SJCRH30 (cell line): ENCODE measurements at places on chromosomes 7 and 10.

GRCh38 chr10:86151613-86152012 lies 215.0 kb downstream of the GRID1 start:
- no peaks in the 10 kb centered on the region for H3K36me3 ChIP-seq
- DNase-seq = no peak
- H3K27ac ChIP-seq = no peak overlapping the region
- H3K4me1 ChIP-seq = no peaks in the 10 kb centered on the region
- no peaks in the 10 kb centered on the region for H3K27me3 ChIP-seq

DNA sequence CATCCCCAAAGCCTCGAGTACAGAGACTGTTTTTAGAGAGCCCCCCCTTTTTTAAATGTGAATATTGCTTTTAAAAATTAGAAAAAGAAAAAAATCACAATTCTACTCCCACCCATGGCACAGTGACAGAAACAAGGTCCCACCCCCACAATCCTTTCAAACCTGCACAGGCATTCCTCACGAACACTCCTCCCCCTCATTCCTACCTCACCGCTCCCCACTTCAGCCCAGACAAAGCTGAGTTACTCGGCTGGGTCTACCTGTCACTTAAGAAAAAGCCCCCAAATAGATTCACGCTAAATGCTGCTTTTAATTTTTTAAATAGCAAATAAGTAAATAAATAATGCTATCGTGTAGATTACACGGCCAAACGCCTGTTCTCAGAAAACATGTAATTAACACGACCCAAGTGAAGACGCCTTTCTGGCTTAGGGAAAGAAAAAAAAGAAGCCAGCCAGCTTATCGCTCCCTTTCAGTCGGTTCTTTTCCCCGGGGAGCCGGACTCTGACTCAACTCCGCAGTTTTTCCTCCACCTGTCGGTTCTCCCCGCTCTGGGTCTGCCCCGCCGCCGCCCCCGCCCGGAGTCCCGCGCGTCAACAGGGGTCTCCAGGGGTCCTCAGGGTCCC lies 739 bp downstream of the MPP7 start:
- H3K4me3 ChIP-seq = peak overlapping the region; percentile 94
- H3K27ac ChIP-seq = no peak overlapping the region
- DNase-seq = peak; percentile 71
- H3K4me1 ChIP-seq = peaks cover 3% of the 10 kb centered on the region; the same call in 1 of the 2 replicates
- H3K27me3 ChIP-seq = peaks cover 2% of the 10 kb centered on the region; the same call in 1 of the 2 replicates

GRCh38 chr7:156668130-156668741 lies 27.7 kb downstream of the RNF32 start:
- H3K36me3 ChIP-seq = no peaks in the 10 kb centered on the region
- DNase-seq = no peak
- H3K27me3 ChIP-seq = no peaks in the 10 kb centered on the region
- no peak overlapping the region for H3K4me3 ChIP-seq

GRCh38 chr7:8295638-8296361 lies 33.8 kb upstream of the ICA1 start:
- H3K4me1 ChIP-seq = no peaks in the 10 kb centered on the region
- DNase-seq = peak; percentile 43
- H3K36me3 ChIP-seq = no peaks in the 10 kb centered on the region
- H3K4me3 ChIP-seq = no peak overlapping the region

DNA sequence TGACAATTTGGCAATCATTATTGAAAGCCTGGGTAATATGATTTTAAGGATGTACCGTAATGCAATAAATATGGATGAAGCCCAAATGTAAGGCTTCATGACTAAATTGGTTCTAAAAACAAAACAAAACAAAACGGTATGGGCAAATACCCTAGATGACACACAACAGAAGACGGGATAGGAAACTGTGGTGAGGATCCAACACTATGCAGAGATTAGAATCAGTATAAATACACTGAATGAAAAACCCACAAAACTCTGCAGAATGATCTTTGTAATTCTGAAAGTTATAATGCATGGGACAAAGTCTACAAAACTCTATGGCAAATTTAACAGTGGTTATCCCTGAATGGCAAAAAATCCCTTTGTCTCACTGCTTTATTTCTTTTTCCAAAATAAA lies 57.6 kb downstream of the MALSU1 start:
- no peaks in the 10 kb centered on the region for H3K4me1 ChIP-seq
- H3K27ac ChIP-seq = no peak overlapping the region
- DNase-seq = no peak
- H3K4me3 ChIP-seq = no peak overlapping the region
- no peaks in the 10 kb centered on the region for H3K27me3 ChIP-seq
- H3K36me3 ChIP-seq = peaks cover 38% of the 10 kb centered on the region

DNA sequence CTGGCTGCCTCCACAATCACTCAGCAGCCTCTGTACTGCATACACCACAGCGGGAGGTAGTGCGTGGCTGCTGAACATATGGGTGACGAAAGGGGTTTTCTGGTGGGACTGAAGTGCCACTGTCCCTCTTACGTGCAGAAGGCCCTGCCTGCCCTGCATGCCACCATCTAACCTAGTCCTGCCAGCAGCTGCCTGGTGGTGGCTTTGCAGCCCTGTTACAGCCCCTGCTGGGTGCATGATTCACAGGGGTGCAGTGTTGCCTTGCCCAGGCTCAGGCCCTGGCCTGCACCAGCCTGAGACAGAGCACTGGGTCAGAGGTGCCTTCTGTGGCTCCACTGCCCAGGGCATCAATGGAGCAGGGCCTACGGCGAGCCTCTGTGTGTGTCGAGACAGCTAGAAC lies 50.1 kb downstream of the SYPL1 start:
- no peaks in the 10 kb centered on the region for H3K36me3 ChIP-seq
- no peak overlapping the region for H3K4me3 ChIP-seq
- peaks cover 3% of the 10 kb centered on the region; the same call in 1 of the 2 replicates for H3K27me3 ChIP-seq
- H3K27ac ChIP-seq = no peak overlapping the region

DNA sequence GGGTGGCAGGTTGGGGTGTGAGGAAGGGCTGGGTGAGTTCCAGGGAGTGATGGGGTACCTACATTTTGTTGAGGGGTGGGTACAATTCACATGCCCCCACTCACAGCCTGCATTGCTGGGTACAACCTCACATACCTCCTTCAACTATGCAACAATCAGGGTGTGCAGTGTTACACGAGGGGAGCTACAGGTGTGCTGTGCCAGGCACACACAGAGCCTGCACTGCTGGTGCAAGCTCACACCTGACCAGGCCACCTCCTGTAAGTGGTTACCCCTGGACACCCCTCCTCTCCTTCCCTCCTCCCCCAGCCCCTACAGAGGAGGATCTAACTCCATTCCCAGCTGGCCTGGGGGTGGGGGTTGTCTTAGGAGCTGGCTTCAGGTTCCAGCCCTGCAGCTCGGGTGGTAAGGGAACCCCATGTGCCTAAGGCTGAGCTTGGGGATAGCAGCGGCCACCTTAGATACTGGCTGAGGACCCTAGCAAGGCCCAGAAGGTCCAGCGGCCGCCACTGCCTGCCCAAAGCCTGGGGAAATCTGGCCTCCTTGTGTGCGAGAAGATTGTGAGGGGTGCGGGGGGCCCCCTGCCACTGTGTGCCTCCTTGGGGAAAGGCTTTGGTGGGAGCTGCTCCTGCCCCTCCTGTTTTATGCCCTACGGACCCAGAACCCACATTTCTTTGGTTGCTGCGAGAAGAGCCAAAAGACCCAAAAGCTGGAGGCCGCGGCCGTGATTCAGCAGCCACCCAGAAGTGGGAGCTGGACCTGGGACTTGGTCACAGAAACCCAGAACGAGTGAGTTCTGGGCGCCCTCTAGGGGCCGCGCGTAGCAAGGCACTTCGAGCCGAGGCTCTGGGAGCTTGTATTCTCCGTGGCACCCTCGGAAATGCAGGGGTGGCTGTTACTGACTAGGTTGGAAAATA lies 10.8 kb downstream of the TLX1 start:
- H3K36me3 ChIP-seq = no peaks in the 10 kb centered on the region
- H3K4me1 ChIP-seq = no peaks in the 10 kb centered on the region
- peak; percentile 86 for DNase-seq
- no peak overlapping the region for H3K27ac ChIP-seq
- H3K4me3 ChIP-seq = peak overlapping the region; percentile 13
- peaks cover 25% of the 10 kb centered on the region for H3K27me3 ChIP-seq

DNA sequence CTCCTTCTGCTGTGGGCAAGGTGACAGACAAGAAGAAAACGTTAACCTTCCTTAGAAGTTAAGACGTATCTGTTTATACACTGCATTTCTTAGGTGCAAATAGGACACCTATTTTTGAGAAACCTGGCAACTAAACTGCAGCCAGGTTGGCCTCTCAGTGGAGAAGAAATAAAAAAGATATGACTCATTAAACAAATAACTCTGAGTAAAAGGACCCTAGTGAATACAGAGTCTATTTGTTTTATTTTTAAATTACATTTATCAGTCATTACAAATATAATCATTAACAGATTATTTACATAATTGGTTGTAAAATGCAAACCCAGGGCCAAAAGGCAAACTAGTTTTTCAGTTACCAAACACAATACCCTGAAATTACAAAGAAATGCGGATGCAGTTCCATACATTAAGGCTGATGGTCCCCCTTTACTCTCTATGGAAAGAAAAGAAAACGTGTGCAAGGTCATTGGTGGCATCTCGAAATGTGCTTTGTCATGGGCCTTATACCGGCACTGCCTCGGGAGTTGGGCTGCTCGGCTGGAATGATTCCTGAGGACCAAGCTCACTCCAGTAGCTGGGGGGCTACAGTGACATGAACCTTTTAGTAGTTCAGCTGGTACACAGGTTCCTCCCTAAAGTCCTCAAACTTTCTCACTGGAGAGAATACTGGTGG lies 38.4 kb downstream of the ADRB1 start:
- no peaks in the 10 kb centered on the region for H3K27me3 ChIP-seq
- H3K4me3 ChIP-seq = no peak overlapping the region
- H3K36me3 ChIP-seq = no peaks in the 10 kb centered on the region
- H3K4me1 ChIP-seq = no peaks in the 10 kb centered on the region

GRCh38 chr7:149625947-149626392 lies 128.4 kb upstream of the ZNF746 start:
- no peak overlapping the region for H3K27ac ChIP-seq
- peaks cover 10% of the 10 kb centered on the region; the same call in 1 of the 2 replicates for H3K27me3 ChIP-seq
- peaks cover 3% of the 10 kb centered on the region; the same call in 1 of the 2 replicates for H3K4me1 ChIP-seq
- H3K4me3 ChIP-seq = peak overlapping the region; percentile 97
- no peaks in the 10 kb centered on the region for H3K36me3 ChIP-seq

DNA sequence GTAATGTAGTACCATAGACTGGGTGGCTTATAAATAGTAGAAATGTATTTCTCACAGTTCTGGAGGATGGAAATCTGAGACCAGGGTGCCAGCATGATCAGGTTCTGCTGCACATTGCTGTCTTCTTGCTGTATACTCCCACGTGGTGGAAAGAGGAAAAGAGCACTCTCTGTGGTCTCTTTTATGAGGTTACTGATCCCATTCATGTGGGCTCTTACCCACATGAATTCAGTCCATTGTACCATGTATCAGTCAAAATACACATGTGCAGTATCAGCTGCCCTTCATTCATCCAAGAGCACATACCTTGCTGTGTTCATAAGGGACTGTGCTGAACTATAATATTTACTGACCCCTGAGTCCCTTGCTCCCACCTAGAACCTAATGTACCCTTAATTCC lies 17.1 kb downstream of the PNLIPRP2 start:
- H3K4me3 ChIP-seq = no peak overlapping the region
- H3K27me3 ChIP-seq = no peaks in the 10 kb centered on the region

GRCh38 chr7:13742811-13743210 lies 246.7 kb downstream of the ETV1 start:
- DNase-seq = peak; percentile 59
- no peak overlapping the region for H3K4me3 ChIP-seq
- no peaks in the 10 kb centered on the region for H3K36me3 ChIP-seq
- H3K4me1 ChIP-seq = peaks cover 21% of the 10 kb centered on the region
- no peaks in the 10 kb centered on the region for H3K27me3 ChIP-seq
- H3K27ac ChIP-seq = peak overlapping the region; percentile 41

DNA sequence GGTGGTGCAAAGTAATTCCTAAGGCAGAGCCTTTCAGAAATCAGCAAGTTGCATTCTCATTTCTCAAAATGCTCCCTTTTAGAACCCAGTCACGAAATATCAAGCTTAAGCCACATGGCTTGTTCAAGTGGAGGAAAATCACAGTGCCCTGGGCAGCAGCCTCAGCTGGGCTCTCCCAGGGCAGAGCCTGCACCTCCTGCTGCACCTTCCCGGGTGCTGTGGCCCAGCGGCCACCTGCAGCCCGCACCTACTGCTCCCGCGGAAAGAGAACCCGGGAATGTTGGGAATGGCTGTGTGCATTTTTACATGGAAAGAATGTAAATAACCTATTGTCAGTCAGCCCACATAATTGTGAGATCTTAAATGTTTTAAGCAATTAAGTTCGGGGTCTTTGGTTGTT lies 396.5 kb upstream of the VSTM2A start:
- H3K36me3 ChIP-seq = no peaks in the 10 kb centered on the region
- H3K4me1 ChIP-seq = no peaks in the 10 kb centered on the region
- peaks cover 7% of the 10 kb centered on the region for H3K27me3 ChIP-seq
- no peak overlapping the region for H3K27ac ChIP-seq
- H3K4me3 ChIP-seq = no peak overlapping the region

GRCh38 chr7:31407178-31407676 lies 66.7 kb upstream of the NEUROD6 start:
- H3K27me3 ChIP-seq = peaks cover 4% of the 10 kb centered on the region; the same call in 1 of the 2 replicates
- H3K36me3 ChIP-seq = no peaks in the 10 kb centered on the region
- H3K27ac ChIP-seq = no peak overlapping the region
- no peak for DNase-seq
- H3K4me3 ChIP-seq = no peak overlapping the region

DNA sequence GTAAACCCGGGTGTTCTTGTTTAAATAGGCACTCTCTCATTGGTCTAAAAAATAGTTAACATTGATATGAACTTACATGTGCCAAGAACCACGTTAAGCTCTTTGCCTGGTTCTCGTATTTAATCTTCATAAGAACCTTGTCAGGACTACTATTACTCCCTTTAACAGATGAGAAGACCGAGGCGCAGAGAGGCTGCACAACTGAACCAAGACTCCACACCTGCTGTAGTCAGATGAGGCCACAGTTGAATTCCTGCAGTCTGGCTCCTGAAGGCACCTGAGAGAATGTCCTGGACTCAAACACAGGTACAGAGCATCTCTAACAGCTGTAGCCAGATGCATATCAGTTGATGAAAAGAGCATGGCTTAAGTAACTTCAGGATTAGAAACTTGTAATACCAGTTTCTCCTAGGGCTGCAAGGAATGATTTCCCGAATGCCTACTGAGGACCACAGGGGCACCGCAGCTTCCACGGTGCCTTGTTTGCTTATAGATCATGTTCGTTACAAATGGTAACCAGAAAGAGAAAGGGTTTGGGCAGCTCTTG lies 9.5 kb downstream of the DDC start:
- no peaks in the 10 kb centered on the region for H3K4me1 ChIP-seq
- no peak overlapping the region for H3K4me3 ChIP-seq
- DNase-seq = no peak
- no peaks in the 10 kb centered on the region for H3K36me3 ChIP-seq
- peaks cover 11% of the 10 kb centered on the region; the same call in 1 of the 2 replicates for H3K27me3 ChIP-seq

- H3K27me3 ChIP-seq = no peaks in the 10 kb centered on the region
- peaks cover 15% of the 10 kb centered on the region for H3K36me3 ChIP-seq
- no peak overlapping the region for H3K4me3 ChIP-seq
These were observed 90.8 kb downstream of the ARMH3 start for GRCh38 chr10:101965075-101965765.
